Stimulated activated naive CD8-positive, alpha-beta T cell treated with anti-CD3 and anti-CD28 coated beads, Interleukin-15, Interleukin-2, amounts not matched to agents 100 U/mL and 50 U/mL, for 24 hours (primary cell): ENCODE measurements at places on chromosomes 1 and 21.
A peak's percentile ranks its signal among the peaks of the same experiment; 100 is the strongest.

DNA sequence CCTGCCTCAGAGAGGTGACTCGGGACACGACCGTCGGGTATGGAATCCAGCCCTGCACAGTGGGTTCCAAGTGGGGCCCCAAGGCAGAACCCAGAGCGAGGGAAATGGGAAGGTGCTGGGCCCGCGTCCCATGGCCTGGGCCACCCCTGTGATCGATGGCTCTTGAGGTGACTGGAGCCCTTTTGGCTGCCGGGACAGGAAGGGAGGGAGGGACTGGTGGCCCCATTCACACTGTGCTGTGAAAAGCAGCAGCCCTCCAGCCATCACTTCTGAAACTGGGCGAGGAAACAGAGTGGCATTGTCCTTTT is 110.4 kb upstream of the IFFO2 start:
- no peak for DNase-seq

GRCh38 chr21:42796327-42797062 is 82.8 kb downstream of the WDR4 start:
- no peak for DNase-seq

DNA sequence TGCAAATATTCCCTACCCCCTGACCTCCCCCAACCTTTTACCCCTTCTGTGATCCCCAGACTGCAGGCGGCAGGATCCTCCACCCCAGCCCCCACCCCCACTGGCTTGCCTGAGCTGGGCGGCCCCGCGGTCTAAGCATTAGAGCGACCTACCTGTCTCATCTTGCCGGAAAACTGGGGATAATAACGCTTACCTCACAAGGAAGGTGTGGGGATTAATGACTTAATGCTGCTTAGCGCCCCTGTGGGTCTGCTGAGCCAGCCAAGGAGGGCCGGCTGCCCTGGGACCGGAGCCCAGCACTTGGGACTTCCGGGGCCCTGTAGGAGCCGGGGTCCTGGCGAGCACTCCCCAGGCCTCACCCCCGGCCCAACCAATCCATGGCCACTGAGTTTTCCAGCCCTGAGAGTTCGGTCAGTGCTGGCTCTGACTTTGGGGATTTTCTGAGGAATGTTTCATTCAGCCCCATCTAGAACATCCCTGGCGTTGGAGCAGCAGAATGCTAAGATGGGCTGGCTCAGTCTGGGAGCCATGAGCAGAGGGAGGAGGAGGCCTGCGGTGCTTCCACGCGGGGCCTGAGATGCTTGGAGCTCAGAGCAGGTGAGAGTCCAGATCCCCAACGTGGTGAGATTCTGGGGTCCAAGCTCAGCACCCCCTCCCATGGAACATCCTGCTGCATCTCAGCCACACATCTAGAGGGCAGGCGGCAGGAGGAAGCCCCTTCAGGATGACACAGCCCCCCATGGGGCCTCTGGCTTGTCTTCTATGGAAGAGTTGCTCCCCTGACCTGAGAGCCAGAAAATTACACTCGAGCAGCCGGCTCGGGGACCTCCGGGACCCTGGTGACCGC is 97.9 kb downstream of the RIPK4 start:
- no peak for DNase-seq

DNA sequence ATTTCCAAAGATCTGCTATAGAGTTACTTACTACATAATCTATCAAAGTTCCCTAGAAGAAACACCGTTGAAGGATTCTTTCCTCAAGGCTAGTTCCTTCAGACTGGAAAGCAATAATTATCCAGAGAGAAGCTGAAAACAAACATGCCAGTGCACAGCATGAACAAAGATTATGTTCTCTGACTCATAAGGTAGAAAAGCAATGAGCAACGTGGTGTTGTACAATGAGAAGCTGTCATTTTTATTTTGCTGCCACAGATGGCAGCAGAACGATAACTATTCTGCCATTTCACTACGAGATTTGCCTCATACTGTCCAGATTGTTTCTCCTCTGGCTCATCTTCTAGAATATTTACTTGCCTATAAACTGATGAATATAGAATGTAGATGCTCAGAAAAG is 10.7 kb downstream of the EXTL2 start:
- no peak for DNase-seq

DNA sequence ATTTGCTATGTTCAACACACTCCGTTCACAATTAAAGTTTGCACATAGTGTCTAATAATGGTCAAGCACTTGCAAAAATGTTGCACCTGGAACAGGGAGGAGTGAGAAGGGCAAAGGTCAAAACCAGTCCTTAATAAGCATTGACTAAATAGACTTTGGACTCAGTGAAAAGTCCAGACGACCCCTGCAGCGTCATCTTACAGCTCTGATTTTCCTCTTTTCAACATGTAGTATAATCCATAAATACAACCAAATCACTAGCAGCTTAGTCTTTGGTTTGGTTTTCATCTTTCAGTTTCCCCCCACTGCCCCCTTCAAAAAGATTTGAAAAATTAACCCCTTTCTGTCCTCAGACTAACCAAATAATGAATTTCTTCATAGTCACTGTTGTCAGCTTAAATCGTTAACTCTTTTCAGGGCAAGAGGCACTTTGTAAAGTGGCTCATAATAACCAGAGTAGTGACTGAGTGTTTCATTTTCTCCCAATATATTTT is 290.3 kb downstream of the PTPRC start:
- no peak for DNase-seq

DNA sequence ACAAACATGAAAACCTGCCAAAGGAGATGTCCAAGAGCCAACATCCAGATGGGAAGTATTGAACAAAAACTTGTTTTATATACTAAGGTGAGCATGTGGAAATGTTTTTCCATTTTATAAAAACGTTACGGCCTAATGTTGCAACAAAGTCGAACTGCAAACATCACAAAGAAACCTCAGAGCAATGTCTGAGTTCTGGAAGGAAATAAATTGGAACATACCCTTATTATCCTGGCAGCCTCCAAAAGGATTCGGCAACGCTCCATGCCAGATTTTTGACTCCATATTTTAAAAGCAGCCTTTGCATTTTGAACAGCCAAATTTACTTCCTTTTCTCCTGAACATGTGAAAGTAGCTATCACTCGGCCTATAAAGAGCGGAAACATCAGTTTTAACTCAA is 3.3 kb downstream of the ALDH9A1 start:
- DNase-seq: no peak

DNA sequence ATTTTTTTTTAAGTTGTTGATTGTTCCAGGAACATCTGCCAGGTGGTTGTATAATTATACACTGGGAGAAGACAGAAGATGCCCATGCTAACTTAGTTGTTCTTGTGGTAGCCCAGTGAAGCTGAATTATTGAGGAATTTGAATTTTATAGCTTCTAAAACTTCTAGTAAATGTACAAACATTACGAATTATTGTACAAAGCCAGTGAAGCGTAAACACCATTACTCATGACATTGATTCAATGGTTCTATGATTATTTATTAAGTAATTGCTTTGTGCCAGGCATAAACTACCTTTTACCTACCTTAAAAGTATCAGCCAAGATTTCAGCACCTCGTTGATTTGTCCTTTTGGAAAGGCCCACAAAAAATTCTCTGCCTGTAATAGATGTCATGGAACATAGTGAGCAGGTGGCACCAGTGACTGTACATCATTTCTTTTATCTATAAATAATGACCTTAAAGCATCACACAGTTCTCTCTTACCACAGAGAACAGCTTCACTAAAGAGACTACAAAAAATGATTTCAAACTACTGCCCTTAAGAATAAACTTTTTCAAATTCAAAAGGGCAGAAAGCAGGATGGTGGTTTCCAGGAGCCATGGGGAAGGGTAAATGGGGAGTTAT is 74.9 kb upstream of the BCL10 start:
- no peak for DNase-seq

- DNase-seq: no peak
Observed at GRCh38 chr1:170731566-170732251, 67.8 kb downstream of the PRRX1 start.

DNA sequence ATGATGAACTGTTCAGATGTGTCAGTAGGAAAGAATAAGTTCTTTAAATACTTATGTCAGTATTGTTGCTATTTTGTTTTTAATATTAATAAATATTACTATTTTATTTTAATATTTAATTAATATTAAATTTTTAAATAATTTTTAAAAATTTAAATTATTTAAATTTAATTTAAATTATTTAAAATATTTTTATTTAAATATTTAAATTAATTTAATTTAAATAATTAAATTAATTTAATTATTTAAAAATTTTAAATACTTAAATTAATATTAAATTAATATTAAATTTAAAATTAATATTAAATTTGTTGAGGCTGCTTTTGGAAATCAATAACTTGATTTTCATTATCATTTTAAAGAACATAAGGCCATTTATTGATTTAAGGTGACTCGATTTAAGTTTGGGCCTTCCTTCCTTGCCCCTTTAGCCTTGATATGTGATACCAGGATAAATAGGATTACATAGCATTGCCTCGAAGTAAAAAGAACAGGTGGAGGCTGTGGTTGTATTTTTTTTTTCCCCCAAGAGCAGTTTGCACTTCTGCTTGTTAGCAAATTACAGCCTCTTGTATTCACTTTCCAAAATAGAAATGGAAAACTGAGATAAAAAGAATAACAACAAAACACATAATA is 915.2 kb downstream of the TTLL7 start:
- no peak for DNase-seq

- no peak for DNase-seq
Observed at GRCh38 chr1:172874950-172875349, 175.8 kb downstream of the TNFSF18 start.

- DNase-seq: no peak
Observed at GRCh38 chr1:53554592-53555305, 95.5 kb downstream of the DMRTB1 start.

- DNase-seq: no peak
Observed at GRCh38 chr1:11216074-11216473, 26.9 kb downstream of the ANGPTL7 start.

GRCh38 chr1:13813398-13814012 is 113.5 kb downstream of the PRDM2 start:
- peak; percentile 75 for DNase-seq

GRCh38 chr1:42737986-42738677 is 1.9 kb downstream of the CLDN19 start:
- no peak for DNase-seq

- no peak for DNase-seq
Observed at GRCh38 chr1:20174937-20175666, 10.8 kb upstream of the UBXN10 start.

GRCh38 chr1:24886241-24886640 is 43.8 kb downstream of the RUNX3 start:
- DNase-seq: no peak

DNA sequence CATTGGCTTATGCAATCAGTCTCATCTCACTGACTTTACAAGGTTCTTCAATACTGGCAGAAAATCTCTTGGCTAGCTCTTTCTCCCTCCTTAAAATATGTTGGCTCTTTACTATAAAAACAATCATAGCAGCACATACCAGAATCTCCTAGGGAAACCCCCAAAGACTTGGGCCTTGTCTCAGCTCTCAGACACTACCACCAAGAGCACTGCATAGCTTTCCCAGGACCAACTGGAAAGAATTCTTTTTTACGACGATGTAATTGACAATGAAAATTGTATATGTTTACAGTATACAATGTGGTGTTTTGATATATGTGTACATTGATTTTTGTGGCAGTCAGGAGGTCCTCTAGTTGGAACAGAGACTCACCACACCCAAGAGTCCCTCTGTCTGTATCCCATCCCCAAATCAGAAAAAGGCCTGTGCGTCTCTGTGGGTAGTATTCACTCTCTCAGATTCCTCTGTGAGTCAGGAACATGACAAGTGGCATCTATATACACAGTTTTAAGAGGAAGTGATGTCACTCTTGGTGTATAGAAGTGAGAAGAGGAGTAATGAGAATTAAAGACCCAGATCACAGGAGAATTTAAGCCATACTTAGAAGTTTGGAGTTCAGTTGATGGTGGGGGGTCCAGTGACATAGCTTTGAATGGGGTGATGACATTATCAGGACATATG is 21.1 kb downstream of the SMAP2 start:
- DNase-seq: no peak

DNA sequence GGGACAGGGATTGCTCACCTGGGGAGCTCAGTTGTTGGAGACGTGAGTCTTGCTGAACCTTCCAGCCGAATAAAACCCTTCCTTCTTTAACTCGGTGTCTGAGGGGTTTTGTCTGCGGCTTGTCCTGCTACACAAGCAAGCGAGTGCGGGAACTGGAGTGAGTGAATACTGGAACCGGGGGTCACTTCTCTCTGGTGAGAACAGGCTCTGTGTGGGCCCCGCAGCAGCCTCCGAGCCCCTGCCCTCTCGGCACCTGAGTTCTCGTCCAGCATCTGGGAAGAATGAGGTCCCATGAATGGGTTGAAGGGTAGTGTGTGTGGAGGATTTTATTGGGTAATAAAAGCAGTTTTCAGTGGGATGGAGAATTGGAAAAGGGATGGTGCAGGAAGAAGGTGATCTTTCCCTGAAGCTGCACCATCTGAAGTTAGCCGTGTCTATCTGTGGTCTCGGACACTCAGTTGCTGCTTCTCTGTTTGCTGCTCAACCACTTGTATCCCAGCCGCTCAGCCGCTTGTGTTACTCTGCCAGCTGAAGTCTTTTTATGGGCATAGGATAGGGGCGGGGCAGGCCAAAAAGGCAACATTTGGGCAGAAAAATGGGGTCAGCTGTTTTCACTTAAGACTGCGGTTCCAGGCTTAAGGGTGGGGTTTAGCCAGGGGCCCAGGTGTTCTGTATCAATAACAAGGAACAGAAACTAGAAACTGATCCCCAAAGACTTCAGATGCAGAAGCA is 450.6 kb upstream of the CAMK1G start:
- DNase-seq: no peak

DNA sequence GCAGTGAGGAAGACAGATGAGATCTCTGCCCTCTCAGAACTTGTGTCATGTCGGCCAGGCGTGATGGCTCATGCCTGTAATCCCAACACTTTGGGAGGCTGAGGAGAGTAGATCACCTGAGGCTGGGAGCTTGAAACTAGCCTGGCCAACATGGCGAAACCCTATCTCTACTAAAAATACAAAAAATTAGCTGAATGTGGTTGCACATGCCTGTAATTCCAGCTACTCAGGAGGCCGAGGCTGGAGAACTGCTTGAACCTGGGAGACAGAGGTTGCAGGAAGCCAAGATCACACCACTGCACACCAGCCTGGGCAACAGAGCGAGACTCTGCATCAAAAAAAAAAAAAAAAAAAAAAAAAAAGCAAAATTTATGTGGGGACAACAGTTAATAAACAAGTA is 40.9 kb upstream of the RALGPS2 start:
- no peak for DNase-seq

DNA sequence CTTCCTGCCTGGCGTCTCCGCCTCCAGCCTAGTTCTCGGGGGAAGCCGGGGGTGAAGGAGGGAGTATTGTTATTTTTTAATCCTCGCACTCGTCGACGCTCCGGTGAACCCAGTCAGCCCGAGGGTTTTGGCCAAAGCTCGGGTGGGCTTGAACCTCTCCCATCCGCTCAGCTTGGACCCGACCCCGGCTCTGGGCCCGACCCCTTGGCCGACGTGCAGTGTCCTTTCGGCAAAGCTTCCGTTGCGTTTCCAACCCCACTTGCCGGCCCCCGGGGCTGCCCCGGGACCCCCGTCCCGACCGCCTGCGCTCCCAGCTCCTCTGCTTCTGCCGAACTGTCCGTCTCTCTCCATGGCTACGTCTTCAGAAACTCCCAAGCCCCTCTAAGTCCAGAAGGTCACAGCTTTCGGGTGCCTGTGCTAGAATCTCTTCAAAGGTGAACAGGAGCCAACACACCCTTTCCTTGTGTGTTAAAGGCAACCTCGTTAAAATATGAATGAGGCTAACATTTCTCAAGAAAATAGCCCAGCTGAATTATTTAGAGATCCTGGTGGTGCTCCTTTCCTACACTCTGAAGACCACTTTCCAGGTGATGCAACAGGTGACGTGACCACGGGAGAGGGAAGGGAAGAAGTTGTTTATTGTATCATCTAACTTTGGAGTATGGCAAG is 647 bp downstream of the DESI2 start:
- peak; percentile 34 for DNase-seq
